ENCODE measurements at places on chromosomes 7 and 10. TPM values are rescaled to one million over a fixed set of nuclear protein-coding genes. Genes with fewer than 3 reads are reported as not detected.

Gene MCM10
- 0.08 TPM for total RNA-seq

DNA sequence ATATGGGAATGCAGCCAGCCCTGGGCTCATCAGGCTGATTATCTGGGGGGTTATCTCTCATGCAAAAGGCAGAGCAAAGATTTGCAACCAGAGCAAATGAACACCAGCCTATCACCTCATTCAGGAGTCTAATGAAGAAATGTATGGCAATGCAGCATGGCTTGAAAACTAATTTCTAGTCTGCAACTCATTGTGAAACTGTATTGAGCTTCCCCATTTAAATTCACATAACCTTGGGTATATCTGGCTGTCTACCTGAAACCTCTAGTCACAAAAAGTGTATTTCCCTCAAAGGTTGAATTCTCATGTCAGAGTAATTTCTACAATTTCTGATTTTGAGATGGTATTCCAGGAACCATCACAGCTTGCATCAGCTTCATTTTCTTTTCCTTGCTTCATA lies 240.0 kb downstream of the SDHAF3 start:
- no peak for DNase-seq

Gene VWA2
- not detected for total RNA-seq

- DNase-seq, result no peak
These were observed 92.6 kb downstream of the POLL start for GRCh38 chr10:101495324-101495925.

Gene ENTPD7
- total RNA-seq, result 2.9 TPM

Gene WASHC2A
- total RNA-seq, result 45.4 TPM

DNA sequence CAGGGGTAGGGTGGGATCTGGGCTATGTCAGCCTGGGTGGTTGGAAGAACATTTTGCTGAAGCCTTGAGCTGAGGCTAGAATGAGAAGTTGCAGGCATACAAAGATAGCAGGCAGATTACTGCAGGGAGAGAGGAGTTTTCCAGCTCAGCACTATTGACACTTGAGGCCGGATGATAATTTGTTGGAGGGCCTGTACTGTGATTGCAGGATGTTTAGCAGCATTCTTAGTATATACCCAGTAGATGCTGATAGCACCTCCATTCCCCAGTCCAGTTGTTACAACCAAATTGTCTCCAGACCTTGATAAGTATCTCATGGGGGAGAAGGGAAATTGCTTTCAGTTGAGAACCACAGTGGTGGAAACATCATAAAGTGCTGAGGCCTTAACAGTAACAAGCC lies 158.6 kb upstream of the CHRM2 start:
- no peak for DNase-seq

GRCh38 chr7:40763319-40764287 lies 628.8 kb downstream of the SUGCT start:
- DNase-seq, result no peak

Gene CDH23
- total RNA-seq, result 4.5 TPM

DNA sequence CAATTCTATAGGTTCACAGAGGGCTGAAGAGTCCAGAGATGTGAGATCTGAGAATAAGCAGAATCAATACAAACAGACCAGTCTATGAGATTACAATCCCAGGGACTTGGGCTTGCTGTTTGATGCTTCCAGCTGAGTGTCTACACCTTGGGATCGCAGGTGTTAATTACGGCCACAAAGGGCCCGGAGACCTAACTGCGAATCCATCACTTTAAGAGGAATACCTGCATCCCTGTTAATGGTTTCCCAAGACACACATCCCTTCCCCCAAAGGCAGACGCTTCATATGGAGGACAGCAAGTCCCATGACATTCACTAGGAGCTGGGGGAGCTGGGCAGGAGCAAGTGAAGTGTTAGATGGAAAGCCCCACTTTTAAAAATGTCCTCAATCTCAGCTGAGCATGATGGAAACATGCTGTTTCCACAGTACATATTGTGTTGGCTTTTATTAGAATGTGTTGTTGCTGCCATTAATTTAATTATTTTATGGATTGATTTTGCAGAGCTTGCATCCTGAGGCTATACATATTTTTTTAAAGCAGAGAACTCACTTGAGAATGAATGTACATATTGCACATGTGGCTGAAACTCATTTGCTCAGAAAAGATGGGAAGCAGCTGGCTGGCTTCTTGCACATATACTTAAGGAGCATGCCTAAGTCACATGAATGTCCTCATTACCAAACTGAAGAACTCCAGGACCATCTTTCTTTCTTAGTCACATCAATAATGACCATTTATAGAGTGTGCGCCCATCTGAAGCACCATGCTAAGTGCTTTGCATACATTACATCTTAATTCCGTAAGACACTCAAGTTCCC lies 151.3 kb downstream of the NEBL start:
- DNase-seq, result no peak
